ENCODE measurements at places on chromosomes 6 and 20.
A peak's percentile ranks its signal among the peaks of the same experiment; 100 is the strongest.

DNA sequence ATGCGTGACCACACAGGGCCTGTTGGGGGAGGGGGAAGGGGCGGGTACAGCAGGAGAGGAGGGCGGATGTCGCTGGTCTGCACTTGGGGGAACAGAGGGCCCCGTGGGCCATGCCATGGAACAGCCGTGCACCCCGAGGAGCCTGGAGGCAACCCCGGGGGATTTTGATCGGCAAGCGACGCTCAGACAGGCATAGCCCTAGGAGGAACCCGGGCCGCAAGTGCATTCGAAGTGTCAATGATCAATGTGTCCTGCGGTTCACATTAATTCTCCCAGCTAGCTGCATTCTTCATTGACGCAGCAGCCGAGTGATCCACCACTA is 772.8 kb upstream of the DEFB115 start:
- no peak for DNase-seq

- no peak for DNase-seq
Measured at GRCh38 chr6:88208726-88209125, 42.6 kb upstream of the CNR1 start.

DNA sequence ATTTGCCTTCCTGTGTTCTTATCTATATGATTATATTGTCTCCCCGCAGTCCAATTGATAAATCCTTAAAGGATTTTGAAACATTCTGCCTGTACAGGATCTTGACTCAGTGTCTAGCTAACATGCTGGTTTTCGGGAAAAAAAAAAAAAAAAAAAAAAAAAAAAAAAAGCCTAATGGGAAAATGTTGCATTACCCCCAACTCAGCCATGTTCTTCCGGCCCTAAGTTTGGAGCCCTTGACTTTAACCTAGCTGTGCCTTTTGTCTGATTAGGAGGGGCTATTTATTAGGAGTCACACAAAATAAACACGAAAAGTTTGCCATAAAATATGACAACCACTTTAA is 244.4 kb upstream of the TCF21 start:
- no peak for DNase-seq

DNA sequence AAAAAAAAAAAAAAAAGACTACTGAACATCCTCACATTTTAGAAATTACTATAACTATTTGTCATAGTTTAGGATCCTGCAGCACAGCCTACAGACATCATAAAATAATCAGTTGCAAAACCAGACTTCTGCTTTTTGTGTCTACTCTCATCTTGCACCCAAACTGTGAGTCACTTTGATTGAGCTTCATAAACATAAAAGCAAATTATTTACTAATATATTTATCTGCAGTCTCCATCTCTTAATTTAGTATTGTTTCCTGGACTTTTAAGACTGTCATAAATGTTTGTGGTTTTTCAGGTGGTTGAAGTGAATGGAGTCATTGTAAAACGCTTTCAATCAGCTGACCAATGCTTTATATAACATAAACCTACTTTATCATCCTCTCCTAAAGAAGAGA is 14.8 kb upstream of the CALHM6 start:
- DNase-seq: no peak

- peak; percentile 82 for DNase-seq
Measured at GRCh38 chr6:30646450-30647241, at the start of gene C6orf136. Gene C6orf136, plus strand, starts transcription at chr6:30647133. Its CDS starts 99 bp downstream, at chr6:30647232.

DNA sequence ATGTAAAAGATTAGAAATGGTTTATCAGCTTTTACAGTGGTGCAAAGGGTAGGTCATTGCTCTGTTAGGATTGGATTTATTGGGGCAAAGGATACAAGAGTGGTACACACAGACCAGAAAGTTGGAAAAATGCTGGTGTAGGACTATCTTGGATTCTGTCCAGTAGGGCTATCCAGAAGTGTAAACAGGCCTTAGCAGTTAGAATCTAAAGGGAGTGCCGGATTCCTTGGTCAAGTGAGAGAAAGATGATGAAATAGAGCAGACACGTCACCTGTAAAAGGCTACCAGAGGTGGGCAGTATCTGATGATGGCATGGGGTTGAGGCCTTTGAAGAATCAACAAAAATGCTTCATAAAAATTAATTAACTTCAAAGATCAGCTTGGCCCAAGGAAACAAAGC is 975.9 kb downstream of the KIF16B start:
- DNase-seq: no peak

DNA sequence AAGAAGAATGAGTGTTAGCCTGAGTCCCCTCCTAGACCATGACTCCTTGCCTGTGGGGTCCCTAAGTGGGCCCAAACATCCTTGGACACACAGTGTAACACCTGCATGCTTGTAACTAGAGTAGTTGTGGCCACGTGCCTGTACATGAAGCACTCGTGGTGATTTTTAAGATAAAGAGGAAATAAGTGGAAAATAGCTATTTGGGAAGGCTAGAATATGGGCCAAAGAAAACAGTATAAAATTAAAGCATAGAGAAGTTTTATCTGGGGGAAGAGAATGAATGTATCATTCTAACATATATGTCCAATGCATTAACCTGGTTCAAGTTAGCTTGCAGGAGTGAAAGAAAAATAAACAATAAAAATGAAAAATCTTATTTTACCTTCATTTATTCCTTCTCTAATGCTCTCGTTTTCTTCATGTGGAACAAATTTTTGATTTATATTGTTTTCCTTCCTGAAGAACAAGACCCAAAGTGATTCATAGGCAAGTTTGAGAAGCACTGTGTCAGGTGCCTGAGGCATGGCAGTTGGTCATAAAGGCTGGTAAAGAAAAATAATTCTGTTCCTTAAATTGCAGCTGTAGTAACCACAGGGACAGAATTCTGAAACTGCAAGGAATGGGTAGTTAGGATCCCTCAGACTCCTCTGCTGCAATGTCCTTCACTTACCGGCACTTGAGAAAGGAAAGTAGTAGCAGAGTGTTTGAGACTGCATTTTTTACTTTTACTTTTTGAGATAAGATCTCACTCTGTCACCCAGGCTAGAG is 8.5 kb upstream of the CST3 start:
- no peak for DNase-seq

DNA sequence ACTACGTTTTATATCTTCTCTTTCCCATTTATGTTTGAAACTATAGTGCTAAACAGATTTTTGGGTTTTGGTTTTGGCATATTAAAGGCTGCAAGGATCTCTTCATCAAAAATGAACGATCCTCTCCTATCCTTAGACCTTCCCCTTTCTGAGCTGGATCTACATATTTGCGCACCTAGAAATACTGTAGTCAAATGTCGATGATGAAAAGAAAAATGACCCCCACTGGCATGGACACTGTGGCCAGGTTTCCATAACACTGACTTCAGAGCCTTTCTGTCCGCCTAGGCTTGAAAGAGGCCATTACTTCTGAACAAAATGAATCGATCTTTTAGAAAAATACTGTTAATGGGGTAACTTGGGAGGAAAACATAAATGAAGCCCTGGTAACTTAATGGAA is 5.8 kb downstream of the FLRT3 start:
- no peak for DNase-seq

DNA sequence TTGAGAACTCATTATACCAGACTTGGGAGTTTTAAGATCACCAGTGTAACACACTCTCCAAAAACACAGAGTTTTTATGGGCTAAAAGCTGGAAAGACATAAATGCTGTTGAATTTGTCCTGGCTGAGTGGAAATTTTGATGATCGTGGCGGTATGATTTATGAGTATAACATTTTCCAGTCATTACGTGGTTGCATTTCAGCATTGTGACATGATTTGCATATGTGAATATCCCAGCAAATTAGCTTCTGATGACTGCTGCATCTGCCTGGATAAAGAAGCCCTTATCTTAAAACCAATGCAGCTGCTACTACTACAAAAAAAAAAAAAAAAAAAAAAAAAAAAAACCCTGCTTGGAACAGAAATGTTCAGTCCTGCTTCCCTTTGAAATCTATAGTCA is 850.9 kb downstream of the TFAP2A start:
- DNase-seq: no peak

DNA sequence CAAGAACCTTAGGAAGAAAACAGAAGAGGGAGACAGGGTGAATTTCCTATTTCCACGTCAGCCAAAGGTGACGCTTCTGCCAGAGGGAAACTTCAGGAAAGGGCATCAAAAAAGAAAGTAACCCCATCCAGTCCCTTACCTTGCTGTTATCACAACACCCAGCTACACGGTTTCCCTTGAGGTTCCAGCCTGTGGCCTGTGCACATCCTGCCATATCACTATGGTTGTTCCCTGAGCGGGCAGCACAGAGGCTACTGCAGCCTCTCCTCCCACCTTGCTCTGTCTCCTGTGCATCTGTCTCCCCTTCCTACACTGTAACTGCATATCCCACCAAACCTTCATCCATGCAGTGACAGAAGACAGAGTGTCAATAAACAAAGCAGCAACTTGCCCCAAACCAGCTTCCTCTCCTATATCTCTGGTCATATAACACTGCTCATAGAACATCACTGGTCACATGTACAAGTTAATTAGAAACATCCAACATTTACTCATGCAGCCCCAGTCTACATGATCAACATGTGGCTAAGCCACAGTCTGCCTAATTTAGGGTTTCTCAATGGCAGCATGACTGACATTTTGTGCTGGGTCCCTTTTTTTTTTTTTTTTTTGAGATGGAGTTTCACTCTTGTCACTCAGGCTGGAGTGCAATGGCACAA is 54.7 kb downstream of the GFOD1 start:
- DNase-seq: no peak

DNA sequence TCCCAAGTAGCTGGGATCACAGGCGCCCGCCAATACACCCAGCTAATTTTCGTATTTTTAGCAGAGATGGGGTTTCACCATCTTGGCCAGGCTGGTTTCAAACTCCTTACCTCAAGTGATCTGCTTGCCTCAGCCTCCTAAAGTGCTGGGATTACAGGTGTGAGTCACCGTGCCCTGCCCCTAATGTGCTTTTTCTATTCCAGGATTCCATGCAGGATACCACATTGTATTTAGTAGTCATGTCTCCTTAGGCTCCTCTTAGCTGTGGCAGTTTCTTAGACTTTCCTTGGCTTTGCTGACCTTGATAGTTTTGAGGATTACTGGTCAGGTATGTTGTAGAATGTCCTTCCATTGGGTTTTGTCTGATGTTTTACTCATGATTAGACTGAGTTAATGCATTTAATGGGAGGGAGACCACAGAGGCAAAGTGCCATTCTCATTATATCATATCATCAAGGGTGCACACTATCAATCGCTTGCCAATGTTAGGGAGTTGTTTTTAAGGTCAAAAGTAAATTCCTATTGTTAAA is 39.6 kb upstream of the TNFAIP3 start:
- no peak for DNase-seq

- DNase-seq: no peak
Measured at GRCh38 chr6:45626087-45626891, 248.6 kb upstream of the SUPT3H start.

GRCh38 chr6:89729818-89730217 is 89.8 kb downstream of the MDN1 start:
- DNase-seq: no peak

DNA sequence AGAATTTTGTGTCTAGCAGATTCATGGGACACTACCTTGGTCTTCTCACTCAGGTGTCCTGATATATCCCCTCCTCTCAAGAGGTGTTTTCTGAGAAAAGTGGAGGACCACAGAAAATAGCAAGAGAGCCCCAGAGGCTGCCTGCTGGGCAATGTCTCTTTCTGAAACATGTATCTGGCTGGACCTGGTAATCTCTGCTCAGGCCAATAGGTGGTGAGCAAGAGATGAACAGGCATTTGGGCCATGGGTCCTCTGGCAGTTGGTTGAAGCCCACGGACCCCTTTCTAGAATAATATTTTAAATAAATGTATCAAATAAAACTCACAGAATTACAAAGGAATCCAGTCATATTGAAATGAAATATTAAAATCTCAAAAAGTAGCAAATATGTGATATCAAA is 8.8 kb upstream of the THBD start:
- DNase-seq: no peak

DNA sequence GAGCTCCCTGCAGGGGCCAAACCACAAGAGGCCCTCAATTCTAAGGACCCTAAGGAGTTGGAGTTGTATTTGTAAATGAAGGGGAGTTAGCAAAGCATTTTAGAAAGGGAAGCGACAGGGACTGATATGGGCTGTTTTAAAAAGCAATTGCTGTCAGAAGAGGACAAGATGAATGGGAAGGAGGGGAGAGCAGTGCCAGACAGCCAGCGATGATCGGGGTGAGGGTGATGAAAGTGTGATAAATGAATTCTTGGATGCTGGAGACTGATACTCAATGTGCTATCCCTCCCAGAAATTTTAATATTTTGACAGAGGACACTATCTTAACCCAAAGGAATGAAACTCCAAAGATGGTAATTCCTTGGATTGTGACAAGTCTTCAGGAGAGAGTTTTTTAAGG is 289.2 kb downstream of the CLIC5 start:
- DNase-seq: no peak

- no peak for DNase-seq
Measured at GRCh38 chr6:1113916-1114540, 197.9 kb upstream of the FOXQ1 start.

DNA sequence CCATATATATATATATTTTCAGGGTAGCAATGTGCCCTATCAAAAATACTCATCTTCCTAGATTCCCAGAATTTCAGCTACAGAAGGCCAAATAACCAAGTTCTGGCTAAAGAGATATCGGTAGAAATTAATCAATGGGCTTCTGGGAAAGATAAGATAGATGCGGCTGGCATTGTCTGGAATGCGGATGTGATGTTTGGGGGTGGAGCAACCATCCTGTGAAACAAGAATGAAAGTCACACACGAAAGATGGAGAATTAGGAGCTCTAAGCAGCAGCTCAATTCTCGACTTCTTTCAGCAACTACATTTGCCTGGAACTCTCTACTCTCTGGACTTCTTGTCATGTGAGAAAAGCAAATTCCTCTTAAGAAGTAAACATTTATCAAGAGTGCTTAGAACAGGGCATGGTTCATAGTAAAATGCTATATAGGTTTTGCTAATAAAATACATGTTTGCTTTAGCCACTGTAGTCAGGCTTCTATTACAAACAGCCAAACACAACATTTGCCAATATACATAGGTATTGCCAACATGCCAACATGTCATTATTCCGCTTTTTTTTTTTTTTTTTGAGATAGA is 90.8 kb downstream of the CLIC5 start:
- DNase-seq: no peak

DNA sequence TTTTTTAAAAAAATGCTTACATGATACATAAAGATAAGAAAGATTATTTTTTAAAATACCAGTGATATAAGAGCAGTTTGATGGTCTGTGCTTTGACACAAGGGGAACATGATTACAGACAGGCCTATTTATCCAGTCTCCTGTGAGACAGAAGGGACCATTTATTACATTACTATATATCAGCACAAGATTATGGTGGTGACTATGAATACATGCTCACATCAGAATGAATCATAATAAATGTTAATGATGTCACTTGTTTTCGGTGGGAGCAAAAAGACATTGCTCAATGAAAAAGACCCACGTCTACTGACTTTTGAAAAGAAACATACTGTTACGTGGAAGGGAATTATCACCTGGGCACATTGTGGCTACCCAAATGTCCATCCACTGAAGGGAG is 455.1 kb downstream of the CDC5L start:
- DNase-seq: no peak

DNA sequence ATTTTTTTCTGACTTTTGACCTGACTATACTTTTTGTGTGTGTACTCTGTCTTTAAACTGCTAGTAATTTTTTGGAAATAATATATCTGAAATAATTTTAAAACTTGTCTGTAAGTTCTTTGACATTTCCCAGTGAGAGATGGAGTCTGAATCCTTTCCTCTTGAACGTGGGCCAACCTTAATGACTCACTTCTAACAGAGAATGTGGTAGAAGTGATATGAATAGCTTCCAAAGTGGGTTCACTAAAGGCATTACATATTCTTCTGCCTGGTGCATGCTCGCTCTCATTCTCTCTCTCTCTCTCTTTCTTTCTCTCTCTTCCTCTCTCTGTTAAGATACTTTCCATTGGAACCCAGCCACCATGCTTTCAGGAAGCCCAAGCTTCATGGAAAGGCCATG is 108.7 kb upstream of the FERMT1 start:
- DNase-seq: no peak

GRCh38 chr6:50128420-50129005 is 78.8 kb upstream of the DEFB112 start:
- no peak for DNase-seq

All from D721Med (cell line).